ENCODE measurements at places on chromosomes 11 and 22.

- DNase-seq = peak; percentile 86
Measured at GRCh38 chr22:38114484-38115398, 4.3 kb upstream of the BAIAP2L2 start.

DNA sequence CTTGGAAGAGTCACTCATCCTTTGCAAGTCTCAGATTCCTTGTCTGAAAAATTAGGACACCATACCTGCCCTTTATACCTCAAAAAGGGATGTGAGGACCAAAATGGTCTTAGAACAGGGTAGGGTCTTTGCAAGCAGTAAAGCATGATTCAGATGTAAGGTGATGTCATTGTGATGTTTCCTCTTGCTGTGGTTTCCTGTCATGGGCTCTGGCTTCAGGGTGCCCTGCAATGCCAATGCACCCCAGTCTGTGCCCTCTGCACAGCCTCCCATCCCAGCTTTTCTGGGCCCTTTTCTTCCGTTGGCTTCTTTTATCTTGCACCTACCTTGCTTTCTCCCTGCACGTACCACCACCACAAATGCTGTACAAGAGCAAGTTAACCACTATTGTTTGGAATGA lies 87.8 kb upstream of the NNMT start:
- DNase-seq = peak; percentile 52

DNA sequence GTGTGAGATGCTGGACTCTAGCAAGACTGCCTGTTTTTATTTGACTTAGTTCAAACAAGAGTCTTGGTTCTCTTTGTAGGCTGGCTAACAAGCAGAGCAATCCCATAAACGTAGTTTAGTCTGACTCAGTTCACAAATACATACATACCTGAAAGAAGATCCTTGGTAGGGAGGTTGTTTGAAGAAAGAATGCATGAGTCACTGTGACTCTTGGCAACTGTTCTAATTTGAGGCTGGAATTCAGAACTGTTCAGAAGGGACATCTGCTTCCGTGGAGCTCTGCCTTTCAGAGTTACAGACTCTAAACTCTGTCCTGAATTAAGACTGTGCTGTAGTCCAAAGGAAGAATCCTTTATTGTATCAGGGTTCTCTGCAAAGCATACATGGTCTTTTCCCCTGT lies 32.2 kb downstream of the C2CD3 start:
- DNase-seq = no peak

DNA sequence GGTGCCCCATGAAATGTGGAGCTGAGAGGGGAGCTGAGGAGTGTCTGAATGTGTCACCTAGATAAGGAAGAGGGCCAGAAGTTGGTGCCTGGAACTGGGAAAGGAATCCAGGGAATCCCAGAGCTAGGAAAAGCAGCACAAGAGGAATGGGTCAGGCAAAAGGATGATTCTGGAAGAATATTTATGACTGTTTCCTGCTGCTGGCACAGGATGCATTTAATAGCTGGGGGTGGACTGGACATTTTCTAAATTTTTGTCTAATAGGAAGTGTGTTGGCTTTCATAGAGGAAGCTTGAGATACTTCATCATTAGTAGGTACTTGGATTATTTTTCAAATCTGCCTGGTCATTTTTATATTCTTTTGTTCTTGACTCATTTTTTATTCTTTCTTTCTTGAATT lies 17.4 kb upstream of the MRGPRX2 start:
- DNase-seq = no peak

GRCh38 chr22:45540122-45540521 lies 37.4 kb downstream of the FBLN1 start:
- DNase-seq = no peak

- DNase-seq = no peak
Measured at GRCh38 chr22:31262312-31263133, 29.8 kb downstream of the PIK3IP1 start.

- DNase-seq = no peak
Measured at GRCh38 chr22:43817402-43817801, 5.3 kb upstream of the EFCAB6 start.

- peak; percentile 81 for DNase-seq
Measured at GRCh38 chr11:61509043-61510029, 787 bp downstream of the LRRC10B start.
